Sciatic nerve (tissue), 2 donors: ENCODE measurements at places on chromosomes 1 and 21.

GRCh38 chr1:51002516-51002915, 32.5 kb downstream of the CDKN2C start:
- no peak for DNase-seq

DNA sequence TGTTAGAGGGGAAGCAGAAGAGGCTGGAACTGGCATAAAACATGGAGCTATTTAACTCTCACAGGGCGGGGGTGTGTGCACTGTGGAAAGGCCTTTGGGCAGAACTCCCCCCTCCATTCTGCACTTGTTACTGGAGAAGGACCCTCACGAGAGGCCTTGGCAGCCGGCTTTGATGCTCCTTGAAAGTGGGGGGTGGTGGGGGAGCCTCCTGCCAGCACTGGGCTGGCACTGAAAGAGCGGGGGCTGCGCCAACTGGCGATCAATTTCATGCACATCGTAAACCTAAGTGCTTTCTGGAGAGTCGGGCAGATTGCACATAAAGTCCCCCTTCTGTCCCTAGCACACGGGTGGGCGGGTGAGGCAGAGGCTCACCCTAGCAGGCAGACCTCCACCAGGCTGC, 28.9 kb downstream of the FOXO6 start:
- DNase-seq = no peak

- DNase-seq = no peak
Measured at GRCh38 chr1:20867847-20868246, 80.7 kb upstream of the HP1BP3 start.

DNA sequence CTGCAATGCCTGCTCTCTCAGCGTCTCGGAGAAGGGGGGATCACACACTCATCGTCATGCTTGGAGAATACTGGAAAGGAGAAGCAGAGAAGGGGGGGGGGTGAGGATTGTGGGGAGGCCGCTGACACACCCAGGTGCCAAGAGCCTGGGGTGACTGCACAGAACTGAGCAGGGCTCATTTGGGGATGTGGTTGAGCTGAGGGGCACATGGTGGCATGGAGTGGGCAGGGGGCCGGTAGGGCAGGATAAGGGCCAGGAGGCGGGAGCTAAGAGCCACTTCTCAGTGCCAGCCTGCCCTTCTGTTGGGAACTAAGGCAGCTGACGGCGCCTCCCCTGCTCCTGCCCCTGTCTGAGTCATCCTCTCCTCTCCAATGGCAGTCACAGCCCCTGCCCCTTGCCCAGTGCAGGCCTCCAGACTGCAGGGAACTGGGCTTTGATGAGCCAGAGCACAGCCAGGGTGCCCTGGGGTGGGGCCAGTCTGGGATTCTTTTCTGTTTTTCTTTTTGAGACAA, 27.2 kb downstream of the MRPL37 start:
- DNase-seq = no peak

- peak; percentile 69 for DNase-seq
Measured at GRCh38 chr21:10627316-10627863, 106.0 kb downstream of the TPTE start.

GRCh38 chr1:94734963-94735901, 84.9 kb upstream of the SLC44A3 start:
- no peak for DNase-seq

DNA sequence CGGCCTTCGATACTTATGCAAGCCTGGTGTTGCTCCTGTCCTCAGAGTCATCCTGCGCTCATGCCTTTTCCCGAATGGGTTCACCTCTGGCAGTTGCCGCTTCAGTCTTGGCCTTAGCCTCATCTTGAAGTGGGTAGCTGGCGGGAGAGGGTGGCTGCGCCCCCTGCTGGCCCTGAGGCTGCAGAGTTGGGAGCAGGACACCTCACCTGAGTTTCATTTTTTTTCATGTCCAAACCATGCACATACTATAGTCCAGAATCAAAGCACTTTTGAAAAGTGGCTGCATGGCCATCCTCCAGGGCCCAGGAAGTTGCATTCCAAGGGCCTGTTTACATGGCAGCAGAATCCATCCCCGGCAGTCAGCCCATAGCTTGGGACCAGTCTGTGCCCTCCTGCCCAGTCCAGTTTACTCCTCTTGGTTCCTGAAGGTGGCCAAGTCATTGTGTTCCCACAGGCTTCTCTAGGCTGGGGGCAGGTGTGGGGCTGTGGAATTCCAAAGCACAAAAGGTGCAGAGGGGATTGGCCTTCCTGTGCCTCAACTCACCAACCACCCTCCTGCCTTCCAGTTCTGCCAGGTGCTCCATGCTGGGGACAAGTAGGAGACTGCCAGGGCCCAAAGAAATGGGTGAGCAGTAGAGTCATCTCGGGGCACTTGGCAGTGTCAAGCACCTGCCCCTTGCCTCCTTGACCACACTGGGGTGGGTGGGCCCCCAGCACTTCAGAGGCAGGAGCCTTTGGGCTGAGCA, 44.0 kb downstream of the YARS1 start:
- DNase-seq = peak; percentile 89

DNA sequence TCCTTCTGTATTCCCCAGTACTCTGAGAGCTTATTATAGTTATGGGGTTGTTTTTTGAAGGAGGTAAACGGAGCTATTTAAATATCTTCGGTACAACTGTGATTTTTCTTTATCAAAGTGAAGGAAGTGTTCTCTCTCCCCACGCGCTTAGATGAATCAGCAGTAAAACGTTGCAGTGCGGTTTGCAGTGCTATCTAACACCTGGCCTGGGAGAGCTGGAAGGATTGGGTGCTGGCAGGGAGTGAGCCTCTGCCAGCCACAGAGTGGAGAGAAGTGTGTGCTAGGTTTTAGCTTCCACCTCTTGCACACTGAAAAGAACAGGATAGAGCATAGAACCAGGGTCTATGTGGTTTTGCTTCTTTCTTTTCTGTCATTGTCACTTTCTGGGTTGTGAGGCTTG, 165.9 kb downstream of the SDCCAG8 start:
- no peak for DNase-seq

GRCh38 chr21:38170283-38170682, 86.5 kb upstream of the KCNJ15 start:
- no peak for DNase-seq

- DNase-seq = peak; percentile 90
Measured at GRCh38 chr1:75723989-75724471, 479 bp upstream of the ACADM start.

- DNase-seq = no peak
Measured at GRCh38 chr1:100230765-100231164, 18.9 kb downstream of the DBT start.

DNA sequence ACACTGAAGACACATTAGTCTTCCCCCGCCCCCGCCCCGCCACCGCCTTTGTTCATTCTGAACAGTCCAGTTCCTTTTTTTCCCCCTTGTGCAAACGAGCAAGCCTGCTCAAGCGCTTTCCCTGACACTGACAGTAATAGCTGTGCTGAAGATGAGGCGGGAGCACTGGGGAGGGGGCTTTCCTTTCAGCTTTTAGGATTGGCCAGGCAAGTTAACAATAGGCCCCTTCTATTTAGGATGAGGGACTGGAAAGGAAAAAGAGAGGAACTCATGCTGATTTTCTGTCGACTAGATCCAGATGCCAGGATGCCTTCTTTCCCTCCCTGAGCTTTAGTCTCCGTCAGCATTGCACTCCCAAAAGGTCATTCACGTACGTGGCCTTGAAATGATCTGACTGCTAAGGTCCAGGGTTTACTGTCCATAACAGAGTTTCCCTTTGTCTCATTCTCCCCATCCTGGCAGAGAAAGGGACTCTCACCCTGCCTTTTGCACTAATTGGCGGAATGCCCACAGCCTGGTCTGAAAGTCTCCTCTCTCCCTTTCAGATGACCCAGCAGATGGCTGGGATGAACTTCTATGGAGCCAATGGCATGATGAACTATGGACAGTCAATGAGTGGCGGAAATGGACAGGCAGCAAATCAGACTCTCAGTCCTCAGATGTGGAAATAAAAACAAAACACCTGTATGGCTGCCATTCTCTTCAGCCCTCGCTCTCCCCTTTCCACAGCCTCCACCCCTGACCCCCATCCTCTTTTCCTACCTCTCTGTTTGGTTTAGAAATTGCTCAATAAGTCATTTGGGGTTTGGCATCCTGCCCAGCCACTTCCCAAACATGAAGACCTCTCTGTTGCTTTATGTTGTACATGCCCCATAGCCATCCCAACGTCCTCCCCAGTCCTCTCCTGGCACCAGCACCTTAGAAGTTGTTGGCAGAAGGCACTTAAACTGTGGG, 28.6 kb upstream of the ZFP69B start:
- no peak for DNase-seq

DNA sequence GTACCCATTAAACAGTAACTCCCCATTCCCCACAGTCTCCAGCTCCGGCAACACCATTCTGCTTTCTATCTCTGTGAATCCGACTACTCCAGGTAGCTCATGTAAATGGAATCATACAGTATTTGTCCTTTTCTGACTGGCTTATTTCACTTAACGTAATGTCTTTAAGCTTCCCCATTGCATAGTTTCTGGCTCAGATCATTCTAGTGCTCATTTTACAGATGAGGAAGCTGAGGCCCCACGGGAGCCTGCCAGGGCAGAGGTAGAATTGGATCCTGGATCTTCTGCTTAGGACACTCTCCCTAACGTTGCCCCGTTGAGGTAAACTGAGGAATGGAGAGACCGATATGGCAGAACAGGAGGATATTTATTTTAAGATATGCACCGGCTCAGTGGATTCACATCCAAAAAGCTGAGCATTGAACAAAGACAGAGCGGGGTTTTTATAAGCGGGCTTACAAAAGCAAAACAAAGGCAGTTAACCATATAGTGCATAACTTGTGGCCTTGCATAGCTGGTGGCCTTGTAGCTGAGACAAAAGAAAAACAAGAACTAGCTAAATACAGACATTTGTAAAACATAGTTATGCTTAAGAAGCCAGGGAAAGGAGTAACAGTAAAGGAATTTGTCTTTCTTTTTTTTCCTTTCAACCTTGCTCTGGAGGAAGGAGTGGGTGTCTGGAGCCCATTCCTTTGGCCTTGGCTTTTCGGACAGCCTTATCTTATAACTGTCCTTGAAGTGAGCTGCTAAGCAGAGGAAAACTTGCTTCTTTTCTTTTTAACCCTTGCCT, 15.3 kb upstream of the KLHDC8A start:
- DNase-seq = no peak

- no peak for DNase-seq
Measured at GRCh38 chr21:42269386-42269785, 45.8 kb downstream of the TFF3 start.

- no peak for DNase-seq
Measured at GRCh38 chr1:207103892-207104373, at the start of gene C4BPA. C4BPA (plus strand) TSS chr1:207104233; CDS start chr1:207113026, 8,793 bp downstream.

- DNase-seq = no peak
Measured at GRCh38 chr1:231839999-231840398, 213.4 kb downstream of the DISC1 start.

DNA sequence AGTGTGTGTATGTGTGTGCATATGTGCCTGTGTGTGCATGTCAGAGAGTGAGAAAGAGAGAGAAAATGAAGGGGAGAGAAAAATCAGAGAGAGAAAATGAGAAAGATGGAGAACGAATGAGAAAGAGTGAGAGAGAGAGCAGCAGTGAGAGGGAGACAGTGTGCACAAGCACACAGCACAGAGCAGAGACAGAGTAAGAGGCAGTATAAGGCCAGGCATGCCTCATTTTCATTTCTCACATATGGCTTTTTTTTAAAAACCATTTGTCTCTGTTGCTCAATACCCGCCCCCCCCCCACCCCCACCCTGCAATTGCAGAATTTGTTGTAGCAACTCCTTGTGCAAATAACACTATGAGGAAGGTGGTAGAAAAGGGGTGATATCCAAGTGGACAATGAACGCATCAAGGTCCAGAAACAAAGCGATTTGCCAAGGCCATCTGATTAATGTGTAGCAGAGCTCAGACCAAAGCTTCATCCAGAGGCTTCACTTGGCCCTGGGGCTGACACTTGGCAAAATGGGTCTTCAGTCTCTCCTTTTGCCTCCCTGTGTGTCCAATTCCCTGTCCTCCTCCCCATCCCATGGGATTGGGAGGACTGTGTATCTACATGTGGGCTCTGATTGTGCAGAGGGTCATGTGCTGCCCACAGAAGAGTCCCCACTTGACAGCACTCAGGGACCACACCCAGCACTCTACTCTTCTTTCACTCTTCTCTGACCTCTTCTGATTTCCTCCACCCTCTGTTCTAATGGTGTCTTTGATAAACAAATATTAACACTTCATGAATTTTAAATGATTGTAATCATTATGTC, 38.9 kb upstream of the HSD3B1 start:
- no peak for DNase-seq

DNA sequence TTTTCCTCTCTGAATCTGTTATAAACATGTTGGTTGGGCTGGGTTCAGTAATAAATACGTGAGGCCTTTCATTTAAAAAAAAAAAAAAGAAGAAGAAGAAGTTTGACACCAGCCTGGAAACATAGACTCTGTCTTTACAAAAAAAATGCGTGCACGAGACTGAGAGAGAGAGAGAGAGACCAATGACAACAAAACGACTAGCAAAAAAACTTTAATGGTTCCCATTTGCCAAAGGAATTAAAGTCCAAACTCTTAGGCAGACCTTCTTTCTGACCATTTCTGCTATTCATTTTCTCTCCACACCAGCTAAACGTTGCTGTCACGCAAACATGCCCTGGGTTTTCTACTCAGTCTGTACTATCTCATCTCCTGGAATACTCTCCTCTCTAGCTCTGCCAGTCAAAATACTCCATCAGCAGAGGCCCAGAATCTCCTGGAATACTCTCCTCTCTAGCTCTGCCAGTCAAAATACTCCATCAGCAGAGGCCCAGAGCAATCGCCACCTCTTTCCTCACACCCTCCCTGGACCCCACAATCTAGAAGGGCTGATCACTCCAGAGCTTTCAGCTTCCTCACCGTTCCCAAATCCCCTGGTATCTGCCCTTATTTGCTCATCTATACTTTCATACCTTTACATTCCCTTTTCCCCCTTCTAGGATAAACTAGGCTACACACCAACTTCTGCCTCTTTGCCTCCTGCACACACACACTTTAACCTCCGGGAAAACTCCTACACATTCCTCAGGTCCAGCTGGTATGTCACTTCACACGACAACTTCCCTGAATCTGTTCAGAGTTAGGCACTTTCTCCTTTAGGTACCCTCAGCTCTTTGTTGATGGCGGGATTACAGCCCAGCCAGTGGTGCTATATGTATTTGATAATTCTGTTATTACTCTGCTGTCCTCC, 100.0 kb downstream of the CDC7 start:
- no peak for DNase-seq

DNA sequence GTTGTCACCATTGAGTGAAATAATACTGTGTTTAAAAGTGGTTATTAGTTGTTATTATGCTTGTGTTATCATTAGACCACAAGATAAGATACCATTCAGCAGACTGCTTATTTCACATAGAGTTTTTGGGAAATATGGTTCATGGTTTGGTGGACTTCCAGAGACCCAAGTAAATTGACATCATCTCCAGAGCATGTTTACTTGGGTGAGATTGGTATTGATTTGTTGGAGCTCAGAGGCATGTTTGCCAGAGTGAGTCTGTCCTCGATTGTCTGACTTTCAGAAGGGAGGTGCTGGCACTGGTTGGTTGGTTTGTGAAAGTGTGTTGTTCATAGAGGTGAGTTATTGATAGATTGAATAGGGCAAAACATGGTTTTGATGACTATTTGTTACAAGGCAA, 291.4 kb downstream of the TGFB2 start:
- no peak for DNase-seq

DNA sequence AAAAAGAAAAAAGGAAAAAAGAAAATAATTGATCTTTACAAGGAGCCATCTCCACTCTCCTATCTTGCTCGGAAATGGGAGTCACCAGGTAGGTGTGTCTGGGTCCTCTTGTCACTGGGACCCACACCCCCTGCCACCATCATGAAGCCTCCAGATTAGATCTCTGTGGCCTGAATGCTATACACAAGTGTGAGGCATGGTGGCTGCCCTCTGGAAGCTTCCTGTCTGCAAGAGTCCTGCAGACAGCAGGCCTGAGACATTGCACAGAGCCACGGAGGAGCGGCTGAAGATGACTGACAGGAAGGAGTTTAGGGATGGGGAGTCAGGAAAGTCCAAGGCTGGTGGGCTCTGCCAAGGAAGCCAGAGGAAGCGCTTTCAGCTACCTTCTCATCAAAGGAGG, 16.2 kb downstream of the CDK18 start:
- no peak for DNase-seq
